ENCODE measurements at places on chromosomes 4 and X.

DNA sequence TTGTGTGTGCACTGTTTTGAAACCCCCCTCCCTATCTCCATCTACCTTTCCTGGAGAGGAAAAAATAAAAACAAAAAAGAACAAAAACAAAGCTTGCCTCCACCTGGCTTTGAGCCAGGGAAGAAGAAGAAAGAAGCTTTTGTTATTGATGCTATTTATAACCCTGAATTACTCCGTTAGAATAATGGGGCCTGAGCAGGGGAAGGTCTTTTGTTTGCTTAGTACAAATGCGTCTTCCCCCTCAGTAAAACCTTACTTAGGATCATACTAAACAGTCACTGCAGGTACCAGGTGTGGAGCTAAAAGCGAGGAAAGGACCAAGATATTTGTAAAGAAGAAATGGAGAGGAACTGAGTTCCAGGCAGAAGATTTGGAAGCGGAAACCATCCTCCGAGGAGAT lies 352.1 kb downstream of the KCNIP4 start:
- no peak for DNase-seq

GRCh38 chrX:44080083-44080482 lies 106.9 kb upstream of the NDP start:
- no peak for DNase-seq

DNA sequence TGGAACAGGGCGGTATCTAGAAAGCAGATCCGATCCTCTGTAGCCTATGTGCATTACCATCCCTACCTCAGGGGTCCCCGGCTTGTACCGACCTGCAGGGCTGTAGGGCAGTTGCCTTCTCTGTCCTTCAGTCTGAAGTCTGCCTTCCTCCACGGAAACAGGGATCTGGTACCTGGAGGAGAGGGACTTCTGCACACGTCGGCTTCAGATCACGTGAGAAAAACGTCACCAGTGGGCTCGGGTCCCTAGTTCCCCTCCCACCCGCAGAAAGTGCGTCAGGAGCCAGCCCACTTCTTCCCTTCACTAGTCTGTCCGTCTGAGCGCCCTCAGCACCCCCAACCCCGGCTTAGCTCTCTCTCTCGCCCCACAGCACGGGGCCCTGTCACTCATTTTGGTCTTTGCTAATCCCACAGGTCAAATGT lies at the start of gene TCEAL5:
TCEAL5 (minus strand) TSS at position 170 of the 422 bp plus-strand sequence. CDS start 2,187 bp downstream, outside the sequence.
- DNase-seq, result no peak

GRCh38 chr4:15164571-15164970 lies 162.3 kb downstream of the CPEB2 start:
- no peak for DNase-seq

- no peak for DNase-seq
Observed at GRCh38 chr4:1204286-1204827, 32.0 kb upstream of the SPON2 start.

DNA sequence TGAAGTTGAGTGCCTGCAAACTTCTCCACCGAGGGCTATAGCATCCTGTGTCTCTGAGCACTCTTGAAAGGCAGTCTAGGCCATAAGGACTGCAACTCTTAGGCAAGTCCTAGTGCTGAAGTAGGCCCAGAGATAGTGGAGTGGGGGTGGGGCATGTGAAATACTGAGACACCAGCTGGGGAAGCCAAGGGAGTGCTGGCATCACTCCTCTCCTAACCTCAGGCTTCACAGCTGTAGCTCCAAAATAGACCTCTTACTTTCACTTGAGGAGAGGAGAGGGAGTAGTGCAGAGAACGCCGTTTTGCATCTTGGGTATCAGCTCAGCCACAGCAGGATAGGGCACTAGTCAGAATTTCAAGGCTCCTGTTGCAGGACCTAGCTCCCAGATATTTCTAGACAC lies 56.2 kb upstream of the CYSLTR1 start:
- DNase-seq, result no peak

DNA sequence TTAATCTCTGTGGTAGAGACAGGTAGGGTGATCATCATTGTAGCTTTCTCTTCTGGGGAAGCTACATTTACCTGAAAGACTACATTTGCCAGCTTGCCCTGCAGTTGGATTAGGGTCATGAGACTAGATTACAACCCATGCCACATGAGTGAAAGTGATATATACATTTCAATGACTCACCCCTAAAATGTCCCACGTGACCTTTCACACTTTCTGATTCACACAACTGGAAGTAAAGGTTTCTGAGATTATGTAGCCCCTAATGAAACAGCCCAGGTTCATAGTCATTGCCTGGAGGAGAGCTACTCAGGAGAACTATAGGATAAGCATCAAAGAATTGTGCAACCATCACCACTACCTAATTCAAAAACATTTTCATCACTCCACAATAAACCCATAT lies 17.8 kb downstream of the PDCL2 start:
- no peak for DNase-seq

GRCh38 chrX:12526306-12526705 lies 264.9 kb upstream of the PRPS2 start:
- no peak for DNase-seq

- DNase-seq, result no peak
Observed at GRCh38 chr4:152039691-152040090, 278.9 kb upstream of the GATB start.

GRCh38 chr4:24010994-24011393 lies 121.1 kb upstream of the PPARGC1A start:
- DNase-seq, result no peak

GRCh38 chr4:185721190-185722028 lies 90.6 kb downstream of the SORBS2 start:
- no peak for DNase-seq

GRCh38 chrX:16578218-16578617 lies 71.7 kb upstream of the S100G start:
- DNase-seq, result no peak

DNA sequence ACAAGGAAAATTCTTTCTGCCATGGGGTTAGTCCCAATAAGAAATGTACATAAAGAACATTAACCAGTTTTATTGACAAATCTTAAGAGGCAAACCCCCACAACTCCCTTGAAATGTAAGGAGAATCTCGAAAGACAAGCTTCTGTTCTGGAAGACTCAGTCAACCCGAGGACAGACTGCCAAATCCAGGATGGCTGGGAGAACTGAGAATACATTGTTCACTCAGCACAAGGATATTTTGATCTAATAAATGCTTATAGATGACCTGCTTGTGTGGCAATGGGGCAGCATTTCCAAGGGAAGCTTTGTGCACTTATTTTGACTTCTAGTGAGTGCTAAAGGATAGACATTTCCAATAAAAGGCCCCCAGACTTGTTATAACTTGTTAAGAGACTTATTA lies 280.4 kb downstream of the DHX15 start:
- no peak for DNase-seq

- DNase-seq, result no peak
Observed at GRCh38 chrX:27276751-27277150, 186.4 kb downstream of the PPP4R3C start.

DNA sequence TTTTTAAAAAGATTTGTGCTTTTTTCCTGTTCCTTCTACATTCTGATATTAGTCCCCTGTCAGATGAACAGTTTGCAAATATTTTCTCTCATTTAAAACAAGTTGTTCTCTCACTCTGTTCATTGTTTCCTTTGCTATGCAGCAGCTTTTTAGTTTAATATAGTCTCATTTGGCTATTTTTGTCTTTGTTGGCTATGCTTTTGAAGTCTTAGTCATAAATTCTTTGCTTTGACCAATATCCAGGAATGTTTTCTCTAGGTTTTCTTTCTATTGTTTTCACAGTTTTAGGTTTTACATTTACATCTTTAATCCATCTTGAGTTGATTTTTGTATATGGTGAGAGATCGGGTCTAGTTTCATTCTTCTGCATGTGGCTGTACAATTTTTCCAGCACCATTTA lies 136.8 kb downstream of the TET2 start:
- no peak for DNase-seq

DNA sequence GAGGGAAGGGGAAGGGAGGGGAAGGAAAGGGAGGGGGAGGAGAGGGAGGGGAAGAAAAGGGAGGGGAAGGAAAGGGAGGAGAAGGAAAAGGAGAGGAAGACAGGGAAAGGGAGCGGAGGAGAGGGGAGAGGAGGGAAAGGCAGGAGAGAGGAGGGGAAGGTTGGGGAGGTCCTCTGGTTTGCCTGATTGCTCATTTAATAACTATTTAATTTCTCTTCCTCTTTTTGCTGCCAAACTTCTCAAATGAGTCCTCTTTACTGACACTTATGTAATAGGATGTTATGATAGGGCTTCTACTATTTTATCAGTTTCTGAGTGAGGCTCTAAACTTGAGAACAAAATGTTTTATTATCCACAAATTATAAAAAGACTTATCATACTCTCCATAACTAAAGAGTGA lies 35.4 kb upstream of the PPA2 start:
- DNase-seq, result no peak

DNA sequence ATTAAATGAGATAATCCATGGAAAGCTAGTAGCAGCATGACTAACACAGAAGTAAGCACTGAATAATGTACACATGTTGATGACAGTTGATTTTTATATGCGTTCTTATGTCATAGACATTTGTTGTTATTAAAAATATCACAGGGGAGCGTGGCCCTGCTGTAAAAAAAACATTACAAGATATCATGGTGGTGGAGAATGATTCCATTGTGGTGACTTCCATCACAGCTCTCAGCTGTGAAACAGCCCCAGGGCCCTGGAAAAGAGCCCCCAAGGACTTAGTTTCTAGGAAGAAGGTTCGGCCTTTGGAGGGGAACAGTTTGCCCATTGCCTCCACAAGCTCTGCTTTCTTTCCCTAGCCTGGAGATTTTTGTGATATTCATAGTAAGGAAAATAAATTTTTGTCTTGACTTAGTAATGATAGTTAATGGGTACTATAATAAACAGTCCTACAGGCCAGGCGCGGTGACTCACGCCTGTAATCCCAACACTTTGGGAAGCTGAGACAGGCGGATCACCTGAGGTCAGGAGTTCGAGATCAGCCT lies 49.9 kb downstream of the FAM114A1 start:
- no peak for DNase-seq

GRCh38 chr4:81631958-81632441 lies 160.3 kb upstream of the RASGEF1B start:
- no peak for DNase-seq

GRCh38 chr4:123408471-123409084 lies 12.0 kb downstream of the SPRY1 start:
- no peak for DNase-seq

- no peak for DNase-seq
Observed at GRCh38 chr4:87251106-87251505, 30.7 kb upstream of the KLHL8 start.

DNA sequence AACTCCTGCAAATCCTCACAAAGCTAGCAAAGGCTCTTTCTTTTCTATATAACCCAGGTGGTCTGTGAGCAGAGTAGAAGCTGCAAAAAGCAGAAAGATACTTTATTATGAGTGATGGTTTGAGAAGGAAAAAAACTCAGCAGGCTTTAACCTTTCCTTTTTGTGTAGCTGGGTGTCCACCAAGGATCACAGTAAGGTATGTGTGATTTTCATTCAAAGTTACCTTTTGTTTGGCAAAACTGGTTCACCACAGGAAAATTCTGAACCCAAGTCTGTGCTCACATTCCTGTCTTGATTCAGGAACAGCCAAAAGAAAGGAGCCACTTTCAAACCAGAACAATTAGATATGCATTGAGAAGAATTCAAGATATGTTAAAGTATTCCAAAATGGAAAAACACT lies 35.7 kb downstream of the FRAS1 start:
- no peak for DNase-seq

DNA sequence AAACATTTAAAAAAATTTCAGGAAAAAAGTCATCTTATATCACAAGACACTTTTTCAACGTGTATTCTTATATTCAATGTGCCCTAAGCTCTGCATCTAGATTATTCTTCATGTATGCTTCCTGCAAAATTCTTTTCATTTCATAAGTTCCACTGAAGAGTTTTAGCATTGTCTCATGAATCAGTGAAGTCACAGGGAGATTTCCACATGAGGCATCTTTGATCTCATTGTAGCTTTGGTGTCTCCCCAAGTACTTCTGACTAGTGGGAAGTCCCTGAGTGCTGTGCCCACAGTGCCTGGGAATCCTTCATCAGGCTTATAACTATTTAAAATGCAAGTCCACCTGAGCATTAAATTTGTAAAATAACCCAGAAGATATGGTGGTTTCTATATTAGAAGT lies 123.8 kb downstream of the MAD2L1 start:
- no peak for DNase-seq

GRCh38 chr4:76090241-76090691 lies 15.8 kb downstream of the ART3 start:
- DNase-seq, result no peak

DNA sequence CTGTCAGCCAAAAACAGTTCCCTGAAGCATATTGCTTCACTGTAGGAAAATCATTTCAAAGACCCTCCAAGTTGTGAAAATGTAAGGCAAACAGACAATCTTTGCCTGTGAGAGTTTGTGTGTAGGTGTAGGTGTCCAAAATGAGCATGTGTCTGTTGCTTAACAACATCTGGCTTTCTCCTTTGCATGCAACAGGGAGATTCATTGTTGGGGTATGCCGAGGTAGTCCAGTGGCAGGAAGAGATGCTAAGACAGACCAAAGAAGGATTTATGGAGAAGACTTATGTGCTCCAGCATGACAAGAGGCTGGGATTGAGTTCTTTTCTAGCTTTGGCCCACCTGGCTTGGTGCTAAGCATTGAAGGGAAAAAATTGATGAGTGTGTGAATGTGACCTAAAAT lies 29.8 kb upstream of the SMAD1 start:
- DNase-seq, result no peak

GRCh38 chrX:96002431-96002830 lies 682.2 kb upstream of the DIAPH2 start:
- no peak for DNase-seq

GRCh38 chrX:43065978-43066377 lies 288.0 kb upstream of the PPP1R2C start:
- DNase-seq, result no peak

- DNase-seq, result no peak
Observed at GRCh38 chr4:138861135-138861534, 154.4 kb upstream of the NOCT start.

DNA sequence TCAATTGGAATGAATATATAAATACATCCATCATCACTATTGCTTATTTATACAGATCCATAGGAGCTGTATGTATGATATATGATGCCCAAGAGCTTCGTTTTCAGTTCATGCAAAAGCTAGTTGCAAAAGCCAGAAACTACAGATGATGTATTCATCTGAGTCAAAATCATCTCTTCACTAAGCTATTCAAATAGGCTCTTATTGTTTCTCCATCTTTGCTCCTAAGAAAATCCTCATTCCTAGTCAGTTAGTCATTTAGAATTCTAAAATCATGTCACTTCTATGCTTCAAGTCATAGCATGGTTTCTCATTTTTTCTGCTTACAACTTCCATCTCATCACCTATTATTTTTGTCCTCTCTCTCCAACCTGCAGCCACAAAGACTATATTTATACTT lies 300.1 kb upstream of the TRAM1L1 start:
- no peak for DNase-seq

DNA sequence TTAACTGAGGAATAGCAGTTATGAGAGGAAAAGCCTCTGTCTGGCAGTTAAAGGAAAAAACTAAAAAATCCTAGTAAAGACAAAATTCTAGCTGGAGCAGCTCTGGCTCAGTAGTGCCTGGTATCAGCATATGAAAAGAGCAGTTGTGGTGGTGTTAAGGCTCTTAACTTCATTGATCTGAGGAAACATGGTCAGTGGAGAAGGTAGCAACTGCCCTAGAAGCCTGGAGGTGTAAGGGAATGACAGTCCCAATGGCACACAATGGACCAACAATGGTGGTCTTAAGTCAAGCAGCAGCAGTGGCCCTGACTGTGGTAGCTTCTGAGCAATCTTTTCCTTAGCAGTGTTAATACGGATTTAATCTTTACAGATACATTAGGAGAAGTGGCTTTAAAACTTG lies 189.6 kb upstream of the POF1B start:
- no peak for DNase-seq
